Midbrain (tissue), 1 donor: ENCODE measurements at places on chromosomes 5 and 9.

DNA sequence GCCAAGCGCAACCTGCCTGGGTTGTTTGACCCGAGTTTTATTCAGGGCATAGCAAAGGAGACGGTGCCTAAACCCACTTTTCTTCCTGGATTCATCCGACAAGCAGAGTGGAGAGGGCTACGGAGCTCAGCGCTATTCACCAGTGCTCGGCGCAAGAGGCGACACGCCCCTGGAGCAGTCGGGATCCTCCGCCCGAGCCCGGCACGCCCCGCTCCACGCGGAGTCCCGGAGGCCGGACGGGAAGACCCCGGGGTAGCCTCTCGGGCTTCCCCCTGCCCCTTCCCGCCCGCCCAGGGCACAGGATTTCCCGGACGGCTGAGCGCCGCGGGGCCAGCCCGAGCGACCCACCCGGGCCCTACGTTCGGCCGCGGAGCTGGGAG, 427 bp downstream of the SERINC5 start:
- peak; percentile 64 for DNase-seq

GRCh38 chr5:25500635-25501034, 855.9 kb upstream of the CDH10 start:
- no peak for DNase-seq

DNA sequence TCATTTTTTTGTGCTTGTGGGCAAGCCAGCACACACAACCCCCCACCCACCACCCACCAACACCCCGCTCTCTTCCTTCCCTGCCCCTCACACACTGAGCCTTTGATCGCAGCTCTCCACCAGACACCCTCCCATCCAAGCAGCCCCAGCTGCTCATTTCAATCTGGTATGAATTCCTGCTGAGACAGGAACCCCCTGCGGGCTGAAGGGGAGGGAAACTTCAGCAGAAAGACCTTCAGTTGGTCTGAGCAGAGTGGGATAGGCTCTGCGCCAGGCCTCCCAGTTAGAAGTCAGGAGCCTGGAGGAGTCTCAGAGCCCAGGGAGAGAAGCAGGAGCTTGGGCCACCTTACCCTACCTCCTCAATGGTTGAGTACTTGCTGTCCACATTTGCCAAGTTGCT, 7.2 kb downstream of the PCDHGC5 start:
- no peak for DNase-seq

DNA sequence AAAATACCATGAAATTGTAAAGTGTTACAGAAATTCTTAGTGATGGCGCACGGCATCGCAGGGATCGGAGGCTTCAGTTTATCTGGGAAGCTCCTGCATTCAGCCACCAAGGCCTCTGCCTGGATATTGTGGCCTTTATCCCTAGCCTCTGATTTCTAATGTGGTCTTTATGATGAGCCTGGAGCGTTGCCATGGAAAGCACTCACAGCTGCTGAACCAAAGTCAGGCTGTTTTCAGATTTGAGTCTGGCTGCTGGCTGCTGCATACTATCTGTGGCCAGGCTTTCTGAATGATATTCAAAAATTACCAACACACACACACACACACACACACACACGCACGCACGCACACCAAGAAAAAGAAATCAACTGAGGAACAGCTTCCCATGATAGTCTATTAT, 101.1 kb upstream of the ZNF366 start:
- DNase-seq = peak; percentile 71

DNA sequence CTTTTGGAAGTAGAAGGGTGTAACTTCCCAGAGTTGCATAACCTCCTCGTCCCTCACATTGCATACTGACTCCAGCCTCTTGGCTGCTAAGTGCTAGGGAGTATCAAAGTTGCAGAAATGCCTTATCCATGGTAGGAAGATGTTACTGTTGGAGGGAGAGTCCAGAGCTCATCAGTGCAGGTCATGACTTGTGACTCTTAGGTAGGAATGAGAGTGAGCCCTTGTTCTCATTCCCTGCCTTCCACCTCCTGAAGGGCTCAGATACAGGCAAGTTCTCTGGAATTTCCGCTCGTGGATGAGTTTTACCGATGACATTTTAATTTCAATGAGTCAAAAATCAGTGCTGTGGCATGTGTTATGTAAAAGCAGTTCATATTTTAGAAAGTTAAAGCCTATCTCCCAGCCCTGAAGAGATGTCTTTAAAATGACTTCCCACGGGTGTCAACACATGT, 17.0 kb downstream of the IRX1 start:
- DNase-seq = no peak

GRCh38 chr5:110854200-110854599, 115.4 kb downstream of the SLC25A46 start:
- no peak for DNase-seq

- no peak for DNase-seq
Observed at GRCh38 chr5:57842364-57843058, 359.9 kb upstream of the ACTBL2 start.

DNA sequence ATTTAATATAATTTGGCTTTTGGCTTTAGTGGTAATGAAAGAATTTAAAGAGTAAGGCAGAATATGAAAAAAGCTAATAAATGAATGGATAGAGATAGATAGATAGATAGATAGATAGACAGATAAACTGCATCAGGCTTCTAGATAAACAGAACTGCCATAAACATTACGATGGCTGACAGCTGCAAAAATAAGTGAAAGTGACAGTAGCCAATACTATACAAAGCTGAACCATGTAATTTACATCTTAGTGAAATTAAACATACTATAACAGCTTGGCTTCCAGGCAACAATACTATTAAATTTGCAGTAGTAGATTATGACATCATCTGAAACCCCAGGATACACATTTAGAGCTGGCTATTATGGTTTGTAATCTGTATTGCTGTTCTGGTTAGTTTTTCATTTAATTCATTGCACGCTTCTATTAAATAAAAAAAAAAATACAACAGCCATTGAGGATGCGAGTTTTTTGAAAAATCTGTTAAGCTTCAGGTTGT, 1354.8 kb downstream of the PTPRD start:
- no peak for DNase-seq

DNA sequence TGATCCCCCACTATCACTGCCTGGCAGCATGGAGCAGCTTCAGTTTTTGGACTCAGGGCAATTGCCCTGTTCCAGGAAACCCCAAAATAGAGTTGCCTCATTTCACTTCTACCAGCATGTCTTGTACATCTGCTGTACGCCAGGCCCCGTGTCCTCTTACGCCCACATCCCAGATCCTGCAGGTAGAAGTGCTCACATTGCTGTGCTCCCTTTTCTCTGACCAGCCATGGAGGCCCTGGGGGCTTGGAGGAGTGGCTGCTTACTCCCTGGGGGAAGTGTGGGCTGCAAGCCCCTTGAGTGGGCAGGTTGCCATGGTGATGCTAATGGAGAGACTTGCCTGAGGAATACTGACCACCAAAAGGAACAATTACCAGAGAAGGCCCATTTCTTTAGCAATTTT, 55.6 kb upstream of the KCNIP1 start:
- no peak for DNase-seq

DNA sequence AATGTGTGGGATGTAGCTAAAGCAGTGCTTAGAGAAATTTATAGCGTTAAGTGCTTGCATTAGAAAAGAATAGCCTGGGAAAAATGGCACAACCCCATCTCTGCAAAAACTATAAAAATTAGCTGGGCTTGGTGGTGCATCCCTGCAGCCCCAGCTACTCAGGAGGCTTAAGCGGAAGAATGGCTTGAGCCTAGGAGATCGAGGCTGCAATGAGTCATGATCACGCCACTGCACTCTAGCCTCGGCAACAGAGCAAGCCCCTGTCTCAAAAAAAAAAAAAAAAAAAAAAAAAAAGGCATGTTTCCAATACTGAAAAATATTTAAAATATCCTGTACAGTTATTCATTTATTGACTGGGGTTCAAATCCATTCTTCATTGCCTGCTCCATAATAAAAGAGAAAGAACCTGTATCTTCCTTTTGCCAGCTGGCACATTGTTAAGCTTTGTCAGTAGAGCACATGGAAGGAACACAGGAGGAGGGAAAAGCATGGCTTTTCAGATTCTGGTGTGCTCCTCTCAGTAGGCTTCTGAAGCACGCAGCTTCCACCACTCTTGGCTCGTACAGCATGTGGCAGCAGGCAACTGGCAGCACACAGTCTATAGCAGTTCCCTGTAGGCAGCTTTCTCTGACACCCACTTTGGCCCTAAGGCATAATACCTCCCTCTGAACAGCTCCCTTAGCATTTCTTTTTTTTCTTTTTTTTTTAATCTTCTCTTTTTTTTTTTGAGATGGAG, 73.5 kb downstream of the TRIM36 start:
- no peak for DNase-seq
